Globus pallidus (tissue), 1 donor: ENCODE measurements at places on chromosomes 2 and 18.

- no peak for DNase-seq
These were observed 86.8 kb downstream of the SPRED2 start for GRCh38 chr2:65345631-65346030.

- DNase-seq = no peak
These were observed 337.9 kb upstream of the SLC39A10 start for GRCh38 chr2:195319112-195319460.

GRCh38 chr2:68710336-68710735 lies 24.3 kb upstream of the ARHGAP25 start:
- no peak for DNase-seq

DNA sequence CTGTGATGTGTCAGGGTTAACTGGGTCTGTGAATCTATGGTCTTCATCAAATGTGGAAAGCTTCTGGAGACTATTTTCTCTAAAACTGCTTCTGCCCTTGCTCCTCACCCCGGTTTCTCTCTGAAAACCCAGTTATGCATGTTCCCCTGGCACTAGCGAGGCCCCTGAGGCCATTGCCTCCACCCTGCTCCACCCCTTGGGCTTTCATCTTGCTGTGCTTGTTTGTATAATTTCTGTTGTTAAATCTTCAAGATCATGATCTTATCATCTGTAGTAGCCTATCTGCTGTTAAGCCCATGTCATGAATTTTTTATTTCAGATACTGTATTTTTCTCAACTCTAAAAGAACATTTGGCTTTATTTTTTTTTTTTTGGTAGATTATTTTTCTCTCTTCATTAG lies 14.9 kb upstream of the ANO7 start:
- no peak for DNase-seq

- peak; percentile 46 for DNase-seq
These were observed 1.4 kb downstream of the CCDC85A start for GRCh38 chr2:56185101-56185581.

DNA sequence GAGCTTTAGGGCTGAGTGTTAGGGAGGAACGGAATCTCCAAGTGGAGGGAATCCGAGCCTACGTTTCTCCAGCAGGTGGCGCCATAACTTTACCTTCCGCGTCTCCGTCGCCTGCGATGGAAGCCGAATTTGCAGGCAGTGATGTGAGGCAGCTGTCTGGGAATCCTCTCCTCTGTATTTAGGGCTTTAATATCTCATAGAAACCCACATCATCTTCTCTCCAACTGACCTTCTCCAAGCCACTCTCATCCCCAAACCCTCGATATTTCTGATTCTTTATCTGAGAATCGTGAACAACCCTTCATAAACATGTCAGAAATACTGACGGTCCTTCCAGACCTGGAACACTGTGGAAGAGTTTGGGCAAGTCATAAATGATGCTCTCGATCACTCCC lies 27.5 kb downstream of the SIX2 start:
- DNase-seq = peak; percentile 55

DNA sequence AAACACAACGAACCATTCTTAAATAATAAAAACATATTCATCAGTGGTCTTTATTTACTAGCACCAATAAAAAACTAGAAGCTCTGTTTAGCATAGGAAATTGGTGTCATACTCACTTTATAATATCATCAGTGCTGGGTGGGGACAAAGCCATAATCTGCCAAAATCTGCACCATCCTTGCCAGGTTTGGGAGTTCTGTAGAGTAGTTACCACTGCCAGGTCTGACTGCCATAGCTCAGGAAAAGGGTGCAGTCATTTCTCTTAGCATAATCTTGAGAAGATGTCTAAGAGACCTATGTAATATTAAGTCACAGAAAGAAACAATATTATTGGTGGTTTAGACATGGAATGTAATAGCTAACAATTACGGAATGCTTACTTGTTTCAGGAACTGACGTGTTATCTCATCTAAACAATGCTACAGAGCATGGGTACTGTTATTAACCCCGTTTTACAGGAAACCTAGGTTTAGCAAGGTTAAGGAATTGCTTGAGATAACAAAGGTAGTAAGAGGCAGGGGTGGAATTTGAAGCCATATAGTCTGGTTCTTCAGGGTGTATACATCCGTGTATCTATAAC lies 1.6 kb upstream of the MARCHF7 start:
- DNase-seq = no peak

- DNase-seq = no peak
These were observed 14.0 kb downstream of the FBXO11 start for GRCh38 chr2:47892338-47892730.

DNA sequence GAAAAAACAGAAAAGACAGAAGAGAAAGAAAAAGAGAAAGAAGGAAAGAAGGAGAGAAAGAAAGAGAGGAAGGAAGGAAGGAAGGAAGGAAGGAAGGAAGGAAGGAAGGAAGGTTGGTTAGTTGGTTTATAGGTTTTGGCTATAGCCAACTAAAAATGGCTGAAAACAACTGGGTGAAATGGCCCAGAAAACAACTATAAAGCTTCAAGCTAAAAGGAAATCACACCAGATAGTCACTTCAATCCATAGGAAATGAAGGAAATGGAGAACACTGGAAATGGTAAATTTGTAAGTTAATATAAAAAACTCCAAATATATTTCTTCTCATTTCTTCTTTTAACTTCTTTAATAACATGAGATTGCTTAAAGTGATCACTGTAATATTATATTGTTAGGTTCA lies 118.5 kb downstream of the FBXO15 start:
- no peak for DNase-seq

DNA sequence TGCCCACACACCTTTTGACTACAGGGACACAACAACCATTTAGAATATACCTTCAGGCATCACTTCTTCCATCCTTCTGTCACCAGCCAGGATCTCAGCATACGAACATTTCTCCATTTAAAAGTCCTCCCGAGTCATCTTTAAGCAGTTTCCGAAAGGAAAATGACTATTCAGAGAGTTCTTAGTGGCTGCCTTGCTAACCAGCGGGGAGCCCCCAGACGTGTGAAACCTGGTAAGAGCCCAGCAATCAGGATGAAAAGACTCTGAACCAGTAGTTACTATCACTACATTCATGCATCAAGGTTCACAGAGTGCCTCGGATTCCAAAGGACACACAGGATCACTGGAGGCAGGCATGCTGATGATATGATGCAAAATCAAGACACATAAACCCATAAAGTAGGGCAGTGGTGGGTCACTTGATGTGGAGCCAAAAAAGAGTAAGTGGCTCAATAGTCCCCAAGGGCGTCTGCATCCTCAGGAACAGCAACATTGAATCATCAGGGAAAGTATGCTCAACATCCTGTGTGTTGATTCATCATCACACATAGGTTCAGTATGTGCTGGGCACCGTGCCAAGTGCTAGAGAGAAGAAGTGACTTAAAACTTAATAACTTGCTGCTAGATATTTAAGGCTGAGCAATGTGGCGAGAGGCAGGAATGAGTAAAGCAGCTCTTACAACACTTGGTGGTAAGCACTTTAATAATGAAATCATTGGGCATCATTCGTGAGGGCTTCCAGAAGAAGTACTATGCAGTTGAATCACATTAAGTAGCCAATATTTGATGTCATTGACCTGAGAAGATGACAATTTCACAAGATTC lies 4.4 kb downstream of the CCL20 start:
- DNase-seq = no peak

DNA sequence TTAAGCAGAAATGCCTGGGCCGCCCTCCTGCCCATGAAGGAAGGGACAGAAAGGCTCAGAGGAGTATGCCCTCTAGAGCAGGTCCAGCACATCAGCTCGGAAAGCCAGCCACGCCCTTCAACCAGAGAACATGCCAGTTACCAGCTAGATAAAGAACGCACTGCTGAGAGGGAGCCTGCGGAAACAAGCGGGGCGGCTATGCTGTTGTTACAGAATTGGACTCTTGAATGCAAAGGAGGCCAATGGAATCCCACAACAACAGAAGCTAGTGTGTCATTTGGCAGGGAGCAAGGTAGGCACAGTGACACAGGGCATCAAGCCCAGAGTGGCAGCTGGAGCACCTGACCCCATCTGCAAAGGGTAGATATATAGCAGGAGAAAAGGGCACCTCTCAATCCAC lies 242.9 kb upstream of the ID2 start:
- DNase-seq = no peak

- no peak for DNase-seq
These were observed 108.7 kb downstream of the C18orf54 start for GRCh38 chr18:54466248-54467005.

- no peak for DNase-seq
These were observed 833.2 kb upstream of the CHAC2 start for GRCh38 chr2:52934323-52934898.

DNA sequence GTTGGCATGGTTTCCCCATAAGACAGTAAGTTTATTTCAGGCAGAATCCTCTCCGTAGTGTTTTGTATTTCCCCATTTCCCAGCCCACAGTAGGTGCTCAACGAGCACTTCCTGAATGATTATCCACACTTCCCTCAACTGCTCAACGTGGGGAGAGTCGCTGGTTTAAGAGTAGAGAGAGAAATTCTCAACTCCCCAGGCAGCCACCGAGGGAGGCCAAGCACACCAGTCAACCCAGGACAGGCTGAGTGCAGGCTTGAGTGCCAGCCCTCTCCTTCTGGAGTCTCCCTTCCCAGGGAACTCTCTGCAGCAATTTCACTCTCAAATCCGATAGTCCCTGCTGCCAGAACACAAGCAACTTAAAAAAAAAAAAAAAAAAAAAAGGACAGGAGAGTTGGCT lies 92.0 kb upstream of the LMAN1 start:
- DNase-seq = no peak

GRCh38 chr2:48954935-48955334 lies 199.4 kb downstream of the FSHR start:
- DNase-seq = no peak

DNA sequence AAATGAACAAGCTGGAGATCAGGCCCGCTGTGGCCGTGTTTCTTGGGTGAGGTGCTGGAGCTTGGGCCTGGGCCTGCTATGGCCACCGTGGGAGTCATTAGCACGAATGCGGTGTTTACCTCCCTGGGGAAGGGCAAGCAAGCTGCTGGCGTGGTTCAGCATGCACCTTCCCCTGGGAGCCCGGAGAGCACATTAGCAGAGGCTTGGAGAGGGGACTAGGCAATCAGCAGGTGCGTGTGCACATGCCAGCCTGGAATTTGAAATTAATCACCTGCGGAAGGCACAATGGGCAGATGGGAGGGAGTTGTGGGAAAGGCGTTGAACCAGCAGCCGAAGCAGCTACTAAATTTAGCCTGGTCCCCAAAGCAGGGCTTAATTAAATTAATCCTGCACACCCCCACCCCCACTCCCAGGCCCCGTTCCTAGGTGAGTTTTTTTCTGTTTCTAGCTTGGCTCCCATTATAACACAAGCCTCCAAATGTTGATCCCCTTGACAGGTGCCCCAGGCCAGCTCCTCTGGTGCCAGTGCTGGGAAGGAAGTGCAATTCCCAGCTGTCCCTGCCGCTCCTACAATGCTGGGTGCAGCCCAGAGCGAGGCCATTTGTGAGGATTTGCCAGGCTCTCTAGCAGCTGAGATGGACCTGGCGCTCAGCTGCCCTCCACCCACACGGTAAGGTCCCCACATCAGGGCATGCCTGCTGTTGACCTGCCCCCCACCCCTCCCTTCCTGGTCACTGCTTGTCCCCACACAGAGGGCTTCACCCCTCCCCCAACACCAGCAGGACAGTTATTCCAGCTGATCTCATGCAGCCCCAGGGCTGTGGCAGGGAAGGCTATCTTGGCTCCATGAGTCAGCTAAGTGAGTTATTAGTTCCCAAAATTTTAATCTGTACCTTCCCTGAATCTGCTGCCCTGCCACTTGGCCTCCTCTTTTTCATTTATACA lies 115.0 kb downstream of the ZBTB7C start:
- no peak for DNase-seq

- no peak for DNase-seq
These were observed 8.6 kb upstream of the MALL start for GRCh38 chr2:110124038-110124825.

DNA sequence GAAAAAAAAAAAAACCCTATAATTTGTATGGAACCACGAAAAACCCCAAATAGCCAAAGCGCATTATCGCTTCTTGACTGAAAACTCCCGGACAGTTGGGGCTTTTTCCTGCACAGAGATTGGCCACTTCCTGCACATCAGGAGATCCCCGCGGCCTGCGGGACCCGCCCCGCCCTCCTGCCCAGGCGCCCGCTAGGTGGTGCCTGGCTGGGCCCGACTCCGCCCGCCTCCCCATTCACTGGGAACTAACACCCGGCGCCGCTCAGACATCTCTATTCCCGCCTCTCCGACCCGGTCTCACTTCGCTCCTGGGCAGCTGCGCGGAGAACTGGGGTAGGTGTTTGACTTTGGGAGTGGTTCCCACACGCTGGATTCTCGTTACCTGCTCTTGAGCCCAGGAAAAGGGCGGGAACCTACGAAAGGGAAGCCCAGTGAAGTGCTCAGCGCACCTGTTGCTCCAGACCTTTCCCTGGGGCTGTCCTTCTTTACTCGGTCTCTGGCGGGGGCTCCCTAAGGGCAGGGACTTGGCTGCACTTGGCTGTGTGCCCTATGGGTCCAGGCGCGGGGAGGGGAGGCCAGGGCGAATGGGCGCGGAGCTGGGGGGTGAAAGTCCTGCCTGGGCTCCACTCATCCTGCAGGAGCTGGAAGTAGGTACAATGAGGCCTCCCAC lies at the start of gene HMSD:
HMSD (plus strand) TSS at position 234 of the 670 bp plus-strand sequence. CDS start 4,155 bp downstream, outside the sequence.
- DNase-seq = peak; percentile 72

DNA sequence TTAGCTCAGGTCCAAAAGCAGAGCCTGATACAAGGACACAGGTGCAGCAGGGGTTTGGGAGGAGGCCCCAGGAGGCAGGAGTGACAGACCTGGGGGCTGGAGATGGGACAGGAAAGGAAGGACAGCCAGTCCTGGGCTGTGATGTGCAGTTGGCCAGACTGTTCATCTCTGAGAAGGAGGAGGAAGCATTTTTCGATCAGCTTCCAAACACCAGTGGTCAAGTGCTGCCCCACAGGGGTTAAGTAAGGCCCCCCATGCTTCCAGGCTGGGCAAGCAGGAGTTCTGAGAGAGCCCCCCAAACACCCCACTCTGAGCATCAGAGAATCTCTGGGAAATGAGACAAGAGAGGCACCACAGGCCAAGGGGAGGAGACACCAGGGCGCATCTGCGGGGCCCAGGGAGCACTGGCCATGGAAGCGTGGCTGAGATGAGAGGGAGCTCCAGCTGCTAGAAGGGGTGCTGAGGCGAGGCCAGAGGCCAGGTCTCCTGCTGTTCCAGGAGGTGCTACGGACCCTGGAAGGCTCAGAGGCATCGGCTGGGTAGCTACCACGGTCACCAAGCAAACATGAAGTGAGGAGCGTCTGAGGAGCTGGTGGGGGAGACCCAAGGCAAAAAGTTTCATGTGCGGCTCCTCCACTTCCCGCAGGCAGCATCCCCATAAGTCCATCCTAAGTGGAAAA lies 5.6 kb upstream of the HDAC4 start:
- DNase-seq = no peak

GRCh38 chr18:11902522-11903292 lies 5.4 kb downstream of the MPPE1 start:
- DNase-seq = no peak

- peak; percentile 69 for DNase-seq
These were observed 122.8 kb downstream of the LYPD1 start for GRCh38 chr2:132547090-132547687.

- DNase-seq = no peak
These were observed 12.9 kb downstream of the ARPC2 start for GRCh38 chr2:218229851-218230250.

DNA sequence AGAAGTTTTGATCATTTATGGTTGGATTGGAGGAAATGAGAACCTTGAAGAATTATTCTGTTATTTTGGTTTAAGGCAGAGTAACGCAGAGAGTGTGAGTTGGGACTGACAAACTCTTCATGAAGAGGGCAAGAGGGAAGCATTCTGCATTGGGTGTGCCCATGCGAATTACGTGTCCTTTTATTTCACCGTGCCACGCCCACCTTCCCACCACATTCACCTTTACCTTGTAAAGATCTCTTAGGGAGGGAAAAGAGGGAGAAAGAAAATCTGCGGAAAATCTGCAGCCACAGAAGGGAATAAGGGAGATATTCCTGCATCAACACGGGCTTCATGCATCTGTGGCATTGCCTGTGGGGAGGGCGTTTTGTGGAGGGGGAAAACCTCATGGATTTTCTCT lies 31.8 kb downstream of the SLC9A4 start:
- no peak for DNase-seq
